Non-pigmented ciliary epithelial cell (primary cell): ENCODE measurements at places on chromosomes 5 and 9.

DNA sequence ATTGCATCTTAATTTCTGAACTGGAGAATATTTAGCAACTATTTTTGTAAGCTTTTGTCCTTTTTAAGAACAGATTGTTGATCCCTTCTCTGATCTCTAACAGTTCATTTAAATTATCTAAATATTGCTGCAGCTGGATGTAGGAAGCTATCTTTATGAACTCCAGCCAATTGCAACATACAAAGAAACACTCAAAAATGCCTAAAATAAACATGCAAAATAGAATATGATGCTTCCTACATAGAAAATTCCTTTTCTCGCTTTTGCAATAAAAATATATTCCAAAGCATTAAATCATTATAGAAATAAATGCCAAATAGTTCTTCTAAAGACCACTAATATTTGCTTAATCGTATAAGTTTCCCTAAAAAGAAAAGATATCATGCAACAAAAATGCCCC, 218.6 kb downstream of the LURAP1L start:
- DNase-seq = no peak

GRCh38 chr5:14436801-14437542, 144.6 kb upstream of the OTULINL start:
- DNase-seq = no peak

- no peak for DNase-seq
These were observed 15.7 kb upstream of the SLC36A1 start for GRCh38 chr5:151431666-151432065.

DNA sequence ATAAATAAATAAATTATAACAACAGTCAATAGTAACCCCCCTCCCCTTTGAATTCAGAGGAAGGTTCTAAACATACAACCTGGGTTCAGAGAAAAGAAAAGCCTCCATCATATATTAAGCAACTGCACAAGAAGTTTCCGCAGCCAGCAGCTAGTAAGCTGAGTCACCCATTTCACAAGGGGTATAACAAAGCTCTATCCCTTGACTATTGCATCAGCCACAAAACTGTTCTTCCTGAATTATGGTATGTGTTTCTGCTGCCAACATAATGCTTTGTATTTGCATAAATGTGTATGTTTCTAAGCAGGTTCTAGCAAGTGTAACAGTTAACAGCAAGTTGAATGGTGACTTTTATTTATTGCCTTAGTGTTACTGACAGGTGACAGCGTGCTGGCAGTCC, 6.8 kb upstream of the CEP120 start:
- peak; percentile 78 for DNase-seq

DNA sequence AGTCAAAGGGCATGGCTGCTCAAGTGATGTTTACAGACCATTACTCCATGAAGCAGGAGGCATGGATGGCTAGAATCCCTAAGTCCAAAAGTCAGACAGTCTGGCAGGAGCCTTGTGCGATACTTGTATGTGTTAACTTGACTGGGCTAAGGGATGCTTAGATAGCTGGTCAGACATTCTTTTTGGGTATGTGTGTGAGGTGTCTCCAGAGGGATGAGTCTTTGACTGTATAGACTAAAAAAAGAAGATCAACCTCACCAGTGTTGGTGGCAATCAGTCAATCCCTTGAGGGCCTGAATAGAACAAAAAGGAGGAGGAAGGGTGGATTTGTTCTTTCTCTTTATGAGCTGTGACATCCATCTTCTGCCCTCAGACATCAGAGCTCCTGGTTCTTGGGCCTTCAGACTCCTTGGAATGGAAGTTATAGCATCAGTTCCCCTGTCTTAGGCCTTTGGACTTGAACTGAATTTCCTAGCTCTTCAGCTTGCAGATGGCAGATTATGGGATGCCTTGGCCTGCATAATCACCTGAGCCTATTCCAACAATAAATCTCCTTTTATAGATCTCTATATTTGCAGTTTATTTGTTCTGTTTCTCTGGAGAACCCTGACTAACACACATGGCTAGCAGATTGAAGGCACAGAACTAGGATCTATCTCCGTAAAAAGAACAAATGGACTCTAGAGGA, 9.7 kb upstream of the HSPB3 start:
- DNase-seq = no peak

GRCh38 chr5:1000329-1000728, 8.3 kb upstream of the NKD2 start:
- DNase-seq = no peak
